Activated CD4-positive, alpha-beta T cell treated with anti-CD3 and anti-CD28 coated beads, Interleukin-10, Interleukin-2, amounts not matched to agents 100 ng/mL and 50 ng/mL, durations not matched to agents 16 hours and 8 hours (primary cell): ENCODE measurements at places on chromosomes 6 and 20.

DNA sequence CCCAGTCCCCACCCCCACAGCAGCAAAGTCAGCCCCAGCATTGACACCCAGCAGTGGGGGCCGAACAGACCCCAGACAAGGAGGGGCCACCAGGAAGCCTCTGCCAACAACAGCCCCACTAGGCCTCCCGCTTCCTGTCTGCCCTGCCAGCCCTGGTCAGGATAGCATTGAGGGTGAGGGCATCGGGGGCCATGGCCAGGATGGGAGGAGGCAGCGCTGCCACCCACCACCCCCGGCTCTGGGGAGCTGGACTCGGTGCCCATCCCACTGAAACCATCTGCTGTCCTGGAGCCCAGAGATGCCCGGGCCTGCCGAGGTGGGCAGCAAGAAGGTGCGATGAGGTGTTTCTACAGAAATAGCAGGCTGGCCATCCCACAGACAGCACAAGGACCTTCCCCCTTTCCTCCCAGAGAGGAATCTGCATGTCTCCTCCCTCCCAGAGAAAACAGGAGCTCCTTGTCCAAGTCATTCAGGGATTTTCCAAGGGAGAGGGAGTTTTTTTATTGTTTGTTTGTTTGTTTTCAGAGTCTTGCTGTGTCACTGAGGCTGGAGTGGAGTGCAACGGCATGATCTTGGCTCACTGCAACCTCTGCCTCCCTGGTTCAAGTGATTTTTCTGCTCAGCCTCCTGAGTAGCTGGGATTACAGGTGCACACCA is 62.1 kb upstream of the BHLHE23 start:
- no peak for DNase-seq

- DNase-seq: no peak
These were observed 77.9 kb downstream of the RFX6 start for GRCh38 chr6:116954938-116955337.

DNA sequence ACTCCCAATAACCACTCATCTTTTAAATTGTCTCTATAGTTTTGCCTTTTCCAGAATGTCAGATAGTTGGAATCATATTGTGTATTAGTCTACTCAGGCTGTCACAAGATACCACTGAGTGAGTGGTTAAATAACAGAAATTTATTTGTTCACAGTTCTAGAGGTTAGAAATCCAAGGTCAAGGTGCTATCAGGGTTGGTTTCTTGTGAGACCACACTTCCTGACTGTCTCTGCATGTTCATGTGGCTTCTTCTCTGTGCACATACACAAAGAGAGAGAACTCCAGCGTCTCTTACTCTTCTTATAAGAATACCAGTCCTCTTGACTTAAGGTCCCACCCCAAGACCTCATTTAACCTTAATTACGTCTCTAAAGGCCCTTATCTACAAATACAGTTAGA is 23.9 kb upstream of the PRSS35 start:
- no peak for DNase-seq

- DNase-seq: no peak
These were observed 151.3 kb downstream of the F13A1 start for GRCh38 chr6:6169141-6169540.

GRCh38 chr20:34129518-34130162 is 17.6 kb upstream of the EIF2S2 start:
- DNase-seq: peak; percentile 78

DNA sequence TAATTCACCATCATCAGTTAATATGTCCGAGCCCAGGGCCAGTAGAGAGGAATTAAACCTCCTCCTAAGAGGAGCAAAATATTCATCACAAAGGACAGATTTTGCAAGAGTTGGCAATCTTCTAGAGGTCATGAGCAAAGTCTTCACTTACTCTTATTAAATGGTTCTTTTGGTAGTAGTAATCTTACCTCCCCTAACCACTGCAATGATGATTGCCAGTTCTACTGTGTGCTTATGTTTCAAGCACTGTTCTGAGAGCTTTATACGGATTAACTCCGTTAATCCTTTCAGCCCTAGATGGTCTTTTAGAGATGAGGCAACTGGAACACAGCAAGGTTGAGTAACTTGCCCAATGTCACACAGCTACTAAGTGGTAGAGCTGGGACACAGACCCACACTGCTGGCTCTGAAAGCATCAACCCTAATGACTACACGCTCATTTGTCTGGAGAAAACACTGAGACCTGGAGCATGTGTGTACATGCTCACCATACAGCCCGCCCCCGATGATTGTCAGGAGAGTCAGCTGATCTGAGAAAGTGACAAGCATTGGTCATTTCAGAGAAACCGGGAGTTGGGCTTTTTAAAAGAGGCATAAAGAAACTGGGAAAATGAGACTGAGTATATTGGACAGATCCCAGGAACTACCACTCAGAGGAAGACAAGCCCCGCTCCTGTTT is 276.0 kb downstream of the NRN1 start:
- DNase-seq: no peak

GRCh38 chr20:58874469-58874868 is 22.0 kb downstream of the GNAS start:
- DNase-seq: no peak

GRCh38 chr6:49522710-49523593 is 23.2 kb downstream of the GLYATL3 start:
- no peak for DNase-seq

DNA sequence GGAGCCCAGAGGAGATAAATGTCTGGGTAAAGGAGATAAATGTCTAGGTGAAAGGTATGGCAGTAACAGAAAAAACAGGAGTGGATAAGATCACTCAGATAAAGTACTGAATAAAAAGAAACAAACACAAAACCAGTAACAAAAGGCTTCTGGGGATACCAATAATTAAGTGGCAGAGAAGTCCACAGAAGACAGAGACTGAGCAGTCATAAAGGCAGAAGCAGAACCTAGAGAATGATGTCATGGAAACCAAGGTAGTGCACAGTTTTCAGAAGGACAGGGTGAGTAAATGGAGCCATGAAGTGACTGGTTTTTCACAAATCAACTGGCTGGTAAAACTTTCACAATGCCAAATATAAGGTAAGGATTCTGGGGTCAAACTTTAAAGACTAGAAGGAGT is 80.9 kb upstream of the PLN start:
- DNase-seq: peak; percentile 5

- DNase-seq: no peak
These were observed at the start of gene CRISP1 for GRCh38 chr6:49866485-49866943. Gene CRISP1, minus strand, starts transcription at chr6:49866535. Its CDS starts 9,135 bp downstream, at chr6:49857400.

- no peak for DNase-seq
These were observed 6.2 kb downstream of the SNTA1 start for GRCh38 chr20:33437141-33437911.

- DNase-seq: no peak
These were observed 10.7 kb downstream of the TMEM181 start for GRCh38 chr6:158570681-158570962.

DNA sequence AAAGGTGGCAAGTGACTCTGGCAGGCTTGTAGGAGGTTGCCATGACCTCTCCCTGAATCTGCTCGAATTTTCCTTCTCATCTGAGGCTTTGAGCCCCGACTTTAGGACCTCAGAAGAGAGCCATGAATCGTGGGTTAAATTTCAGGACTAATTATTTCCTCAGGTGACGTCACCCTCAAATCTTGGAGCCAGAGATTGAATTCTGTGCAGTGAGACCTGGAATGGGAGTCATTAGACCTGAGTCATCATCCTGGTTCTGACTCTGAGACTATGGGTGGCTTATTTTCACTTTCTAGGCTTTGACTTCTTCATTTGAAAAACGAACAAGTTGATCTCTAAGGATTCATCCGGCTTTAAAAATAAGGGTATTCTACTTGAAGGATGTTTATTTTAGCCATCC is 48.5 kb upstream of the PDYN start:
- DNase-seq: no peak

DNA sequence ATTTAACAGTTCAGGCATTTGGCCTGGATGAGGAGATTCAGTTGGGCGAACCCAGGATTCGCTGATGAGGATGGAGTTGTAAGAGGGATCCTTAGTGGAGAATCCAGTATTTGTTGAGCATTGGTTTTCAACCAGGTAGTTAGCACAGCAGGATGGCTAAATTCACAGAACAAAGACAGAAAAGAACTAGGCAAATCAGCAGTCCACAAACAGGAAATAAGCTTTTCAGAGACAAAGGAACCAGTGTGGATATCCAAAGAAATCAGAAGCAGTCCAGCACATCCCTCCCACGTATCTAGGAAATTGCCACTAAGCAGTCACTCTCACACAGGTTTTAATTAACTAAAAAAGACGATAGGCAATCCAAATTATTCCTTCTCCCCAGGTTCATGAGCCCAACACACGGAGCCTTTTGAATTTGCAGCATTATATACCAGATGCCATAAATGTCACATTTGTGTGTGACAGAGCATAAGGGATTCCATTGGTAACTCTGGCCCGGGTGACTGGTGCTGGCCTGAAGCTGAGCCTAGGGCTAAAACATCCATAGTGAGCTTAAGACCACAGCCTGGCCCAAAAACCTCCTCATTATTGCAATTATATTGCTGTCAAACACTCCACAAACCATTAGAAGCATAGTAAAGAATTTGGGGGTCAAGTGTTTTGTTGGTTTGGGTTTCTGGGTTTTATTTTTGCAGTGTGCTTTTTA is 131.5 kb downstream of the SOBP start:
- no peak for DNase-seq

GRCh38 chr6:63930848-63931247 is 295.2 kb downstream of the PHF3 start:
- no peak for DNase-seq

DNA sequence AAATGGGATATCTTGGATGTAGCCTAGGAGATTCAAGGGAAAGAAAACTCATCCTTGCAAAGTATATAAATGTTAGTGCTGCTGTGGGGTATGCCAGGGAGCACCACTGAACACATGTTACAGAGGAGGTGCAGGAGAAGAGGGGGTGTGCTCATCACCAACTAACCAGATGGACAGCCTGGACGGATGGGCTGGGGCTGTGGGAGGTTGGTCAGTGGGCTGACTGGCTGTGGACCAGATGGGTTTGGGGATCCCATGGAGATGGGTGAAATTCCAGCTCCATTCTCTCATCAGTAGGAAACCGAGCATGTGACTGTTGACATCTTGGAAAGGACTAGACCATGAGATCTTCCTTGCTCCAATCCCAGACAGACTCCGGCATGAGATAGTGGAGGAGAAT is 201.0 kb downstream of the LRFN2 start:
- DNase-seq: no peak
